ENCODE measurements at places on chromosomes 2 and 18.

DNA sequence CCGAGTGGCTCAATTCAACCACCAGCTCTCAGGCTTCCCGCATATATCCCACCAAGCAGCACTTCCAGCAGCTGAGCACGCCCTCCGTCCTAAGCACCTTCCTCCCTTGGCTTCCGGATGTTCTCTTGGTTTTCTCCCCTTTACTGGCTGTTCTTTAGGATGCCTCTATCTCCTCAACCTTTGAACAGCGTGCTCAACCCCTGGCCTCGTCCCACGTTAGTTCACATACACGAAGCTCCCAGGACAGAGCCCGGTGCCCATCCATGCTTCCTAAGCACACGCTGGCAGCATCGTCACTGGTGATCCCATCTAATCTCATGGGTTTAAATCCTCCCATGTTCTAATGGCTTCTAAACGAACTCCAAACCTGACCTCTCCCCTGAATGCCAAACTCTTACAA is 3.7 kb downstream of the CYS1 start:
- DNase-seq = no peak

- DNase-seq = peak; percentile 70
Measured at GRCh38 chr18:49013961-49014604, 63.3 kb upstream of the SMAD7 start.

- no peak for DNase-seq
Measured at GRCh38 chr2:225008179-225008856, 34.0 kb downstream of the DOCK10 start.

DNA sequence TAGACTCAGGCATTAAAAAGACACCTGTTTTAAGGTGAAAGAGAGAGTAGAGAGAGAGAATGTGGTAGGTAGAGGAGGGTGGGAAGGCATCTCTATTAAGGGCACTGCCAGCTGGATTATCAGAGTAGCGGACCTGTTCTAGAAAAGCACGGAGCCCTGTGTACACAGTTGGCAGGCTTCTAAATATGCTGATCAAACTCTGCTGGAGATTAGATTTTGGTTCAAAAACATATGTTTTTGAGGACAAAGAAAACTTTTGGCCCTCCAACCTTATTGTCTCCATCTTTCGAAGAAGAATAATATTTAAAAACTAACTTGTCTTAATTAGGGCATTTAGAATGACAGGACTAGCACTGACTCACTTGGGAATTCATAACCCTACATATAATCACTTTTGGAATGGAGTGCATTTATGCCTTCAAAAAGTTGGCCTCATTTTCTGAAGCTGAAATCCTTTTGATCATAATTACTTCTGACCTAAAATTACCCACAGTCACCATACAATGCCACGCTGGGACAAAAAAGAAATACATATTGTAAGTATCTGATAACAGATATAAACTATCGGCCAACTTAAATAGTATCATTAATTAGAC is 254.6 kb downstream of the MEIS1 start:
- no peak for DNase-seq

DNA sequence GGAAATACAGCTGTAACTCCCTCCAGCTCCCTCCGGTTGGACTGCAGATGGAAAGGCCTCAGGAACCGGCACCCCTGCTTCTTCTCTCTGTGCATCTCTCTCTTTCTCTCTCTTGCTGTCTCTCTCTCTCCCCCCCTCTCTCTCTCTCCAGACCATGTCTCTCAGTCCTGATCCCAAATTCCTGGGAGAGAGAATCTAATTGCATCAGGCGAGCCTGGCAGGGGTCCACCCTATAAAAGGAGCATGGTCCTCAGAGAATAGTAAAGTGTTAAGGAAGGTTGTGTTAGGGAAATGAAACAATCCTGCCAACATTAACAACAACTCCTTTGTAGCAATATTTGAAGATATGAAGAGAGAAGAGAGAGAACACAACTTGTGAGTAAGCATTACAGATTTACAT is 36.7 kb downstream of the VIT start:
- DNase-seq = no peak

DNA sequence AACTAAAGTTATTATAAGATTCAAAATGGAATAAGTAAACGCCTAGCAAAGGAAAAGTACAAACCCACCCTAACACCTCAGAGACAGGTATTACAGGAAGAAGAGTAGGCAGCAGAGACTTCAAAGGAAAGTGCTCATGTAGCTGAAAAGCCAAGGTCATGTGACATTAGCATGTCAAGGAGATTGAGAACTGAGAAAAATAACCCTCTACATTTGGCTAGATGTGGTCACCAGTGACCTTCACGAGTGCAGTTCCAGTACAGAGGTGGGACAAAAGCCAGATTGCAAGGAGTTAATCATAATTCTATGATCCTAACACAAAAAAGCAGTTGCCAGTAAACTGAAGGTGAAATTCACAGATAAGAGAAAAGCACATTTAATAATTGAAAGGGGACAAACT is 252.7 kb downstream of the ZEB2 start:
- no peak for DNase-seq

- no peak for DNase-seq
Measured at GRCh38 chr2:18519914-18520450, 40.5 kb downstream of the RDH14 start.

DNA sequence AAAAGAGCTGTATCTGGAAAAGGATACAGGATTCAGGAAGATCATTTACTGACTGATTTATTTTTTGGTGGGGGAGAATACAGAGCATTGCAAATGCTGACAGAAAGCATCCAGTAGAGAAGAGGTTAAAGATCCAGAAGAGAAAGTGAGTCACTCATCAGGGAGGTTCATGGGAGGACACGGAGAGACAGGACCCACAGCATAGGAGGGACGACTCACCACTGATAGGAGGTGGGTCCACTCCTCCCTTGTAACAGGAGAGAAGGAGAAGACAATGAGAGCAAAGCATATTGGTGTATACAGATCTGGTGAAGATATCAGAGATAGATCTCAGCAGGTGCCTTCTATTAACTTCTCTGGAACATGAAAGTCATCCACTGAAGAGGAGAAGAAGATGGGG is 142.4 kb upstream of the AQP4 start:
- no peak for DNase-seq

DNA sequence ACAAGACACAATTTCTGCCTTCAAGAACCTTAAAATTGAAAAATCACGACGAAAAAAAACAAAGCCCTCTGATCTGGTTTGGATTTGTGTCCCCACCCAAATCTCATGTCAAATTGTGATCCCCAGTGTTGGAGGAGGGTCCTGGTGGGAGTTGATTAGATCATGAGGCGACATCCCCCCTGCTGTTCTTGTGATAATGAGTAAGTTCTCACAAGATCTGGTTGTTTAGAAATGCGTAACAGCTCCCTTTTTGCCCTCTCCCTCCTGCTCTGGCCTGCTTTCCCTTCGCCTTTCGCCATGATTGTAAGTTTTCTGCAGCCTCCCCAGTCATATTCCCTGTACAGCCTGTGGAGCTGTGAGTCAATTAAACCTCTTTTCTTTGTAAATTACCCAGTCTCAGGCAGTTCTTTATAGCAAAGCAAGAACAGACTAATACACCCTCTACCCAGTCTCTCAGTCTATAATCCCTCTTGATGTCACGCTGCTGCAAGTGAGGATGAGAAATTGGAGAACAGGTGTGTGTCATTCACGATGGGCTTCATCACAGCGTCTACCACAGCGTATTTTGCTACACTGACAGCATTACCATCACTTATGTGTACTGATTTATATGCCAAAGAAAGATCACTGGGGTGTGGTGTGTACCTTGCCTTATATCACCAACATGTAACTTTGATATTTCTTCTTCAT is 330.7 kb downstream of the MTX2 start:
- DNase-seq = no peak

DNA sequence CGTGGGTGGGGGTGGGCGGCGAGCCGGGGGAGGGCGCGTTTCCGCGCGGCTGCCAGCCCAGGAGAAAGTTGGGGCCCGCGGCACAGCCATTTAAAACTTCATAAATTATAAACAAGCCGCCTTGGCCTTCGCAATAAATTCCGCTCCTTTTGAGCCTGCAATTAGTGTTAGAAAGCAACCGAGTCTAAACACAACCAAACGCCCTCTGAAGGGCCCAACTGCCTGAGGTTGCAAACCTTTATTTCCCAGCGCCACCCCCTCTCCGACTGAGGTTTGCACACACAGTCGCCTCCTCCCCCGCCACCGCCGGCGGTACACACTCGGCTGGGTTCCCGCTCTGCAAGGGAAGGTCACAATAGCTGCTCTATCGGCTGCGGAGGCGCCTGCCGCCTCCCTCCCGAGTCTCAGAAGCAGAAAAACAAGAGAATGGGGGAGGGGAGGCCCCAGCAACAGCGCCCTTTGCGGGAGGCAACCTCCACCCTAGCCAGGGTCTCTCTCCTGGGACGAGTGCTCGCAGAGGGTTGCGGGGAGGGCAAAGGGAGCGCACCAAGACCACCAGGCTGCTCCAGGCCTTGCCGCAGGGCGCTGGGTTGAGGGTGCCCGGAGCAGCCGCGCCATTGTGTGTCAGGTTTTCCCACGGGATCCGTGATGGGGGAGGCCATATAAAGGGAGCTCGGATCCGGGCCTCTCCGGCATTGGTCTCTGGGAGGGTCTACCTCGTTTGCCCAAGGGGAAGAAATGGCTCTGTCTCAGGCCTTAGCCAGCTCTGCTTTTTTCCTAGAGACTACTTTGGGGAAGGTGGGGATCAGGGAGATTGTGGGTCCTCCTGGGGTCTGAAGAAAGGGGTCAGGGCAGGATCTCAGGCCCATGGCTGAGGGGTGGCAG is 13.4 kb upstream of the HOXD1 start:
- no peak for DNase-seq

- peak; percentile 46 for DNase-seq
Measured at GRCh38 chr2:129879614-129880180, 99.8 kb upstream of the RAB6C start.

- DNase-seq = no peak
Measured at GRCh38 chr2:71570951-71571460, 117.6 kb downstream of the DYSF start.

GRCh38 chr2:240624950-240625621 is at the start of gene GPR35:
Gene GPR35 (plus strand): TSS chr2:240625480. CDS start chr2:240629953, 4,473 bp downstream.
- DNase-seq = no peak

DNA sequence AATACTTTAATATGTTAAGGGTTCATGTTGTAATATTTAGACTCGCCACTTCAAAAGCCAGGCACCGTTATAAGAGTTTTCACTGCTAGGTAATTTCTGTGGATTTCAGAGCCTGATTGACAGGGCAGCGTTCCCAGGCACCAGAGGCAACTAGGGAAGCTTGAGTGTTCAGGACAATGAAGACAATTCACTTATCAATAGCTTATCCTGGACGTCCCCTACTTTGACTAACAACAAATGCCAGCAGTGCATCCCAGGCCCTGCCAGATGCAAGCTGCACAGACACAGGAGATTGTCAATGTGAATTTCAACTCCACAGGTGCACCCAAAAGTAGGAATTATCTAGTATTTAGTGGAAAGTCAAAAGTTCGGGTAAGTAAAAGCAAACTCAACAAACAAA is 179.3 kb upstream of the GYPC start:
- no peak for DNase-seq

Measured in coronary artery (tissue), 2 donors.